ENCODE measurements at places on chromosomes 2 and 18.

DNA sequence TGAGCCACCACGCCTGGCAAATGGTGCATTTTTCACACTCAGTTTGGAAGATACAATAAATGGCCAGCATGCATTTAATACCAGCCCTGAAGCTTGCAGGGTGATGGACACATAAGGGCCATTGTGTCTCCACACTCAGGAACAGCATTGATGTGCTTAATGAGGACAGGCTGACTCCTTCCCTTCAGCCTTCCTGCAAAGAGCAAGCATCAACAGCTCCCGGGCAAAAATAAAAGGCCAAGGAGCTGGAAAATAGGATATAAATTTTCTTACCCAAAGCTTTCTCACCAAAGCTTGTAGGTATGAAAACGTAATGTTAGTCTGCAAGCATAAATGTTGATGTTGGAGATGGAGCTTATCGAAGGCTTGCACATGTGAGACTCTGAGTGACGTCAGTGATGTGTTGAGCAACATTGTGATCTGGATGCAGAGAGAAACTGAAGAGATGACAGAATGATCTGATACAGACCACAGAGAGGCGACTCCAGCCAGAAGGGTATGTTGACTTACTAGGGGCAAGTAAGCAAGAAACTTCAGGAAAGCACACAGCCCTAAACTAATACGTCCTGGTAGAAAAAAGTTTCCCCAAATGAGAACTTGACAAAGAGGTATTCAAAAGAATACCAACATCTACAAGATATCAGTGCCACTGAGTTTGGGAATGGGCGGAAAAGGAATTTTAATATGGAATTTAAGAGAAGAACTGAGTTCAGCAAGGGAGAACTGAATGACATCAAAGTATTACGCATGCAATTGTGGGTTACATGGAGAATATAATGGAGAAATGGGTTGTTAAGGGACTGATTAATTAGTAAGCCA is 256.5 kb downstream of the TGIF1 start:
- no peak for DNase-seq

GRCh38 chr18:3054780-3055179 is 41.8 kb upstream of the LPIN2 start:
- DNase-seq, result no peak

GRCh38 chr2:148874868-148875341 is at the start of gene KIF5C:
TSS of gene KIF5C (plus strand) at chr2:148875227. CDS start at chr2:148875618, 391 bp downstream.
- DNase-seq, result peak; percentile 37

- no peak for DNase-seq
Measured at GRCh38 chr18:10604182-10604581, 78.4 kb downstream of the NAPG start.

GRCh38 chr18:23684515-23685197 is 4.6 kb upstream of the LAMA3 start:
- DNase-seq, result no peak

- DNase-seq, result no peak
Measured at GRCh38 chr2:205612636-205613035, 69.7 kb upstream of the NRP2 start.

DNA sequence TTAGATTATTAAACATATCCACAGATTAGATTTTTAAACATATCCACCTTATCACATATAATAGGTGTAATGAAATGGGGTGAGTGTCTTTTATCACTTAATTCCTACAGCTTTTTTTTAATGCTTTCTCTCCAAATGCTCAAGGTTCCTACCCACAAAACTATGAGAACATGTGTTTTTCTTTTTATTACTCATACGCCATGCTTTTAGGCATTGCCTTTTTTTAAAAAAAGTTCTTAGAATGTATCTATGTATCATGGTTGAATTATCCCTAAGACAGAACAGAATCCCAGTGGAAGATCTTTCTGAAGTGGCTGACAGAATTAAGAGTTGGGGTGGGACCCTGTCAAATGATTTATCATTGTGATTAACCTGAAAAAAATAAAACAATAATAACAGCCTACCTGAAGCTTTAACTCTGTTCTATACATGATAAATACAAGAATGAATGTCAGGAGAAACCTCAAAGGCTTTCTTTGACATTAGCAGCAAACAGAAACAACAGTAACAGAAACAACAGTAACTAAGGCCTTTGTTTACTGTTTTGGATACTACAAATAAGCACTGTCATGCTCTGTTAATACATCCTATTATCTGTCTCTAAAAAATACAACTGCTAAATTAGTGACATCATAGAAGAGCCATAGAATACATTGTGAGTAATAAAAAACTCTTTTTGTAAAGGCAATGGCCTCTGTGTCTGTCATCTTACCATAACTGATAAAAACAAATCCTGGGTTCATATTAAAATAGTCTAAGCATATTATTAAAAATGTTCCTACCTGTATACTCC is 4.1 kb upstream of the ZNF397 start:
- no peak for DNase-seq

GRCh38 chr2:25197336-25198208 is 29.2 kb upstream of the POMC start:
- DNase-seq, result no peak

DNA sequence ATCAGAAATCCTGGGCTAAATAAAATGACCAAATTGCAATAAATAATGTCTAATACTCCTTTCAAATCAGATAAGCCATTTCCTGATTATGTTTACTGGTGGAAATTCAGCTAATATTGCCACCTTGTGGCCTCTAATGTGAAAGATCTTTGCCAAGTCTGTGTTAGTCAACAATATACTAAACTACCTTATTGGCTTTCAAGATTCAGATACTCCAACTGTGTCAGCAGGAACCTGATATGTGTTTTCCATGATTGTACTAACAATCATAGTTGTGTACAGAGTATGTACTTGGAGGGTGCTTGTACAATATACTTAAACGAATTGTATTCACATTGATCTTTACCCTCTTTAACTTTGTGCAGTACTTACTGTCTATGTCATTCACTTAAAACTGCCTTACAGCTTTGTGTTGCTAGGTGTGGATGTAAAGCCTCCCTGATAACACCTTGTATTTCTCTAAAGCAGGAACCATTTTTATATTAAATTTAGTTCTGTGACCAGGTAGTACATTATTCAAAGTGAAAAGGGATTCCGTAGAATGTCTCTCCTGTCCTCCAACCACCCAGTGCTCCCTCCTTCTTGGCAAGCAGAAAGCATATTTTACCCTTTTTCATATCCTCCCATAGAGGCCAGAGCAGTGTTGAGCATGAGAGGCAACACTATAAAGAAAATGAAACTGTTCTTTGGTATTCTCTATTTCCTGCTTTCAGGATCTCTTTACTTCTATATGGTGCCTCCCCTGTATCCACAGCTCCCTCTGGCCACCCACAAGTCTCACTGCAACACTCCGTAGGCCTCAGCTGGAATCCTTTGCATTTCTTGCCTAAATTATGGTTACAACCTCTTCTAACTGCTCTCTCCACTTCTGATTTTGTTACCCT is 75.2 kb upstream of the C2orf15 start:
- DNase-seq, result peak; percentile 14

GRCh38 chr18:58792086-58792485 is 72.6 kb upstream of the ZNF532 start:
- no peak for DNase-seq

- no peak for DNase-seq
Measured at GRCh38 chr2:122681626-122682025, 926.2 kb downstream of the TSN start.

- no peak for DNase-seq
Measured at GRCh38 chr2:240928476-240929363, 22.6 kb downstream of the CROCC2 start.

DNA sequence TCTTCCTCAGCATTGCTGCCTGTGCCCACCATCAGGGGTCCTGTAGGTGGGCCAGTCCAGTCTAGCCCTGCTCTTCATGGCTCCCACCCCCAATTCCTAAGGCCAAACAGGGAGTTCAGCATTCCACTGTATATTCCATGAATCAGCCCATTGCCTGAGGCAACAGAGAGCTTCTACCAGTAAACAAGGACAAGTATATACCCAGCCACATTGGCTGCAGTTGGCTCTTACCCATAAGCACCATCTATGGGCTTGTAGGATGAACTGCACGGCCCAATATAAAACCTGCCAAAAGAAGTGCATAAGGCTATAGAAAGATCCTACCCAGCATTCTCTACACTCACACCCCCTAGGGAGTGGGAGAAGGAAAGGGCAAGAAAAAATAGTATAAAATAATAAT is 95.1 kb upstream of the SALL3 start:
- no peak for DNase-seq

GRCh38 chr18:41227993-41228392 is 727.0 kb upstream of the PIK3C3 start:
- DNase-seq, result no peak

- no peak for DNase-seq
Measured at GRCh38 chr18:8229787-8230186, 379.4 kb upstream of the RAB12 start.

- DNase-seq, result no peak
Measured at GRCh38 chr2:126449677-126450076, 206.3 kb upstream of the GYPC start.

DNA sequence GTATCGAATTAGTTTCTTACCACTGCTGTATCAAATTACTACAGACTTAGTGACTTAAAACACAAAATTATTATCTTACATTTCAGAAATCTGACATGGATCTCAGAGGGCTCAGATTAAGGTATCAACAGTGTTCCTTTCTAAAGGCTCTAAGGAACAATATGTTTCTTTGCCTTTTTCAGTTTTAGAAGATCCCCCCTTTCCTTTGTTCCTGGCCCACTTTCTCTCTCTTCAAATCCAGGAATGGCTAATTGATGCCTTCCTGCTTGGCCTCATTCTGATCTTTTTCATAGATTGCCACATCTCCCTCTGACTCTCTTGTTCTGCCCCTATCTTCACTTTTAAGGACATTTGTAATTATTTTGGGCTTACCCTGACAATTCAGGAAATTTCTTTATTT is 65.7 kb downstream of the LRP1B start:
- DNase-seq, result no peak

DNA sequence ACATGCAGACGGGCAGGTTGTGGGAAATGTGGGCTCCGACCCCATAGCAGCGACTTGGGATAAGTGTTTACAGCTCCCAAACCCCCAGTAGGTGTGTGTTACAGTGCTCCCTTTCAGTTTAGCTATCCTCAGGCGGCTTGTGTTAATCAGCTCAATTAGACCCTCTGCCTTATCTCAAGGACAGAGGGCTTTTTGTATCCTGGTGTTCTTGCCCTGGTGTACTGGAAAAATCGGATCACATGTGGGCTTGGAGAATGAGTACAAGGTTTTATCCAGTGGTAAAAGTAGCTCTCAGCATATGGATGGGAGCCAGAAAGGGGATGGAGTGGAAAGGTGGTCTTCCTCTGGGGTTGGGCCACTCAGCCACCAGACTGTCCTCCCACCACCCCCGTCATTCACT is 264.7 kb upstream of the SYT4 start:
- DNase-seq, result no peak

- no peak for DNase-seq
Measured at GRCh38 chr2:69827796-69828540, 1.5 kb upstream of the GMCL1 start.

- DNase-seq, result no peak
Measured at GRCh38 chr2:10303694-10304378, 1.1 kb downstream of the HPCAL1 start.

DNA sequence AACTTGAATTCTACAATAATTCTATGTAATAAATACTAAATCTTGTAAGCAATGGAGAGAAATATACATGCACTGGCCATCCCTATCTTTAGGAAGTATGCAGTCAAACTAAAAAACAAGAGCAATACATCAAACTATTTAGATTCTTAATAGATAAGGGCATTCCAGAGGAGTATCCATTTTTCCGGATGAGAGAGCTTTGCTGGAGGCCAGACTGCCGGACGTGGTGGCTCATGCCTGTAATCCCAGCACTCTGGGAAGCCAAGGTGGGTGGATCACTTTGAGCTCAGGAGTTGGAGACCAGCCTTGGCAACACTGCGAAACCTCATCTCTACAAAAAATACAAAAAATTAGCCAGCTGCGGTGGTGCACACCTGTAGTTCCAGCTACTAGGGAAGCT is 60.8 kb downstream of the KIF5C start:
- DNase-seq, result no peak

DNA sequence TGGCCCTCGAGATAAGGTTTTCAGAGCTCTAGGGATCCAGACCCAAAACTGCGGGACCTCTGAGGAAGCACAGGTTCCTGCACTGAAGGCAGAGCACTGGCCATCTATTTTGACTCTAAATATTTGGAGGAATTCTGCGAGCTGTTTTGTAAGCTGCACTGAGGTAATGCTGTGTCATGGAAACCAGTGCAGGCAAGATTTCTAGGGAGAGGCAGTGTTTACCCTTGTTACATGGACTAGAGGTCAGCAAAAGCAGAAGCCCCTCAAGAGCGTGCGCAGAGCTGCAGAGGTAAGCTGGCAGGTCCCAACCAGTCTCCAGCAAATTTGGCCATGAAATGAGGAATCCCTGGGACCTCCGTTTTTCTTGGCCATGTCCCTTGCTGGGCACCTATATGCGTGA is 137.3 kb downstream of the RNF152 start:
- no peak for DNase-seq

DNA sequence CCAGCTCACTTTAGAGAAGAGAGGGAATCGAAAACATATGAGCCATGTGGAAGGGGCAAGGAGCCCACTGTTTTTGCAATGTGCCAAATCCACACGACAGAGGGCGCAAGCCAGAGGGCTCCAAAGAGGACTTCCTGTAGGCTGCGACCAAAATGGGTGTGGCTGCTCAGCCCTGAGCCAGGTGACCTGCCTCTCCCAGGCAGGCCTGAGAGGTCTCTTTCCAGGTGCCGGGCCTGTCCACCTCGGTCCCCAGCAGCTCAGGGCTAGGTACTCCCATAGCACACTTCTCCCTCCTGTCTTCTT is 153.8 kb downstream of the TTC32 start:
- no peak for DNase-seq

DNA sequence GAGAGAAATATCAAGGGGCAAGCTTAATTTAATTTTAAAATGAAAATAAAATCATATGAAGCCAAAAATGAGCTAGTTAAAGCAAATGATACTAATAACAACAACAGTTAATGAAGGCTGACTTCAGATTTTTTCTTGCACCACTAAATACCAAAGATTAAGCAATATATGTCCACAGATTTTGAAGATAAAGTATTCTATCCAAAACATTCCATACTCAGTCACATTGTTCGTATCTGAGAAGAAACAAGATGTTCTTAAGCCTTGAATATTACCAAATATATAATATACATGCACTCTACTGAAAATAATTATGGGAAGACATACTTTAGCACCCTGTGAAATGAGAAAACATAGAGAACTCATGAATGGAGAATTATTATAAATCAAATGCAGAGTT is 593.3 kb upstream of the SYT4 start:
- DNase-seq, result no peak

DNA sequence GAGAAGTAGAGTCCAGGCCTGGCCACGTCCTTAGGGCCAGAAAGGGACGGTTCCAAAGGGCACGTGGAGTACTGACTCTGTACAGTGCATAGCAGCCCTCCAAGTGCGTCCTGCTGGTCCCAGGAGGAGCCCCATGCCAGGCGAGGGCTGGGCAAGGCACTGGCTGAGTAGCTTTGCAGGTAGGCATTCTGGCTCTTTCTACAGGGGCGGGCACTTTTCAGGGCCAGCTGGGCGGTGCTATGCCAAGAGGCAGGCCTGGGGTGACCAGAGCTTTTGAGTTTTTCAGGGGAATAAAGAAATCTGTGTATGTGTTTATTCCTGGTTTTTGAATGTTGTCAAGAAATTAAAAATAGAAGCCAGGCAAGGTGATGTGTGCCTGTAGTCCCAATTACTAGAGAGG is 15.4 kb upstream of the GLI2 start:
- no peak for DNase-seq
